Femur (tissue), 1 donor: ENCODE measurements at places on chromosomes 7 and 10.
A peak's percentile ranks its signal among the peaks of the same experiment; 100 is the strongest.

GRCh38 chr10:99339077-99339476, 9.9 kb downstream of the CNNM1 start:
- DNase-seq = no peak

DNA sequence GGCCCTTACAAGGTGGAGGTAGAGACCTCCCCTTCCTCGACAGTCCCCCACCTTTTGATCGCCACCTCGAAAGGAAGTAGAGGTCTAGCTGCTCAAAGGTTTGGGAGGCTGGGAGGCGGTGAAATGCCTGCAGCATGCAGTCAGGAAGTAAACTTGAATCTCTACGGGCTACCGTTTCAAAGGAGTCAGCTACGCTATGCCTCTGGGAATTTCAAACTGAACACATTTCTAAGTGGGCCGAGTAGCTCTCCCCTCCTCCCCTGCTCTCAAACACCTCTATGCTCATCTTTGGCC, 68.0 kb downstream of the CXCL12 start:
- DNase-seq = no peak

DNA sequence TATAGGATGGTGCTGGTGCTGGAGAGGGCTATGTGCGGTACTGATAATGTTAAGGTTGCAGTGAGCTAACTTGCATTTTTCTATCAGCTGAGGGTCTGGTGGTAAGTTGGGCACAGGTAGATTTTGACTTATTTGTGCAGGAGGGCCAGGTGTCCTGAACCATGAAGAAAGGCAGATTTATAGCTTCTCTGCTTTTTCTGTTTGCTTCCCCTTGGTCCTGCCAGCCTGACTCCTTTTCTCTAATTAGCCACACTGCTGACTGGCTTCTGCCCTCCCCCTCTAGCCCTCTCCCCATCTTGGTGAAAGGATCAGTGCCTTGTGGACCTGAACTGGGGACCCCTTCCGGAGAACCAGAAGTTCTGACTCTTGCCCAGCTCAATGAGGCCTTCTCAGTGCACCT, 40.8 kb upstream of the STEAP4 start:
- no peak for DNase-seq

- DNase-seq = no peak
Measured at GRCh38 chr10:72228318-72228751, 12.3 kb upstream of the ASCC1 start.

DNA sequence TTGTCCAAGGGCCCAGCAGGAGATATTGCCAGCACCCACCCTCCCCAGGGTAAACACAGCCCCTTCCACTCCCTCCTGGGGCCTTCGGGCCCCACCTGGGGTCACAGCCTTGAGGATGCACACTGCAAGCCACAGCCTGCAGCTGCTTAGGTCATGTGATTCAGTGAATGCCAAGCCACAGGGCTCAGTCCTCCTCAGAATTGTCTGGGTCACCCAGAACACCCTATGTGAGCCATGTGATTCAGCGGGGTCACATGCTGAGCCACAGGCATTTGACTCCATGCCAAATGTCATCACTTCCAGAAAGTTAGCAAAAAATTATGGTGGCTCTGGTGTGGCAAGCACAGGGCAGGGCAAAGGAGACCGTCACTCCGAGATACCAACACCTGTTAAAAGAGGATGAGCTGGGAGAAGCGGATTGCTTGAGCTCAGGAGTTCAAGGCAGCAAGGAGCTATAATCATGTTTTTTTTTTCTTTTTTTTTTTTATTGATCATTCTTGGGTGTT, 17.2 kb upstream of the PSAP start:
- peak; percentile 57 for DNase-seq

DNA sequence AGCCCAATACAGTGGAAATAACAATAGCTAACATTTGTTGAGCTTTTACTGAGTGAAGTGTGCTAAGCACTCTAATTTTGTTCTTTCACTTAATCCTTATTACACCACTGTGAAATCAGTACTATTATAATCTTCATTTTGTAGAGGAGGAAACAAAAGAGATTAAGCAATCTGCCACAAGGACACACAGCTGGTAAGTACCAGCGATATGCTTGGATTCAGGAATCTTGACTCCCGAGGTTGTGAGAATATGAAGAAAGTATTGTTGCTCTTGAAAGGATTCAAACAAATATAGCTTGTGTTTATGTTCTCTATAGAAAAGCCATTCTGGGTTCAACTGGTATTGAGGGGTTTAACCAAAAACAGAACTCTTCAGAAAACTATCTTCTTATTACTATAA, 93.7 kb upstream of the HECTD2 start:
- DNase-seq = no peak
